ENCODE measurements at places on chromosomes 6 and 20. TPM values are rescaled to one million over a fixed set of nuclear protein-coding genes. Genes with fewer than 3 reads are reported as not detected.

The OPRL1 gene
- 2.3 TPM for total RNA-seq

The CARMIL1 gene
- 11.4 TPM for total RNA-seq

The AKAP12 gene
- total RNA-seq: 65.8 TPM

The MLN gene
- total RNA-seq: not detected

The DEFB124 gene
- not detected for total RNA-seq

The RAB44 gene
- total RNA-seq: not detected

The MBOAT1 gene
- total RNA-seq: 1.3 TPM

The ULBP1 gene
- not detected for total RNA-seq

The ABRACL gene
- total RNA-seq: 16.6 TPM

The PANK2 gene
- 36.5 TPM for total RNA-seq

The SYCP2 gene
- 0.70 TPM for total RNA-seq

The TXNDC5 gene
- total RNA-seq: 2,085 TPM

The GLP1R gene
- not detected for total RNA-seq

The NKX2-2 gene
- total RNA-seq: not detected

The HEY2 gene
- 4.9 TPM for total RNA-seq

The LGSN gene
- not detected for total RNA-seq
